ENCODE measurements at places on chromosomes 7 and 10.

DNA sequence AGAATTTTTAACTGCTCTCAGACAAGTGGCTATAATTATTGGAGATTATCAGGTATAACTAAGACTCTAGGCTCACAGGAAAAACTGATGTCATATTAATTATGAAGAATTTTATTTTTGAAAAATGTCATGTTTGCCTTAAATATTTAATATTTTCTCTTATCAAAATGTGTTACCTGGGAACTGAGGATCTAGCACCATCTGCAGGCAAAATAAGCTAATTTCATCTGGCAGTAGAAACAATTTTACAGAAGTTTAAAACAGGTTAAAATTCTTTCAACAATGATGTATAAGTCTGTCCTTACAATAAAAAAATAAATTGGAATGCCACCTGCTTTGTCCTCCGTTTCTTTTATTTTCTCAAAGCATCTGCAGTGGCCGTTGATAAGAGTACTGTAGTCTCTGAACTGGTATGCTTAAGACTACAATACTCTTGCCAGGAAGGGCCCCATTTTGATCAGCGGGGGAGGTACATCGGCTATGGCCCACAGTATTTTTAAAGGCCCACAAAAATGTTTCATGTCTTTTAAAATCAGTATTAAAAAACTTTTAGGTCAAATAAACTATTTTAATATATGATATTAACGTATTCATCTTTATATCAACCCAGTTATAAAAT lies 81.3 kb downstream of the VWDE start:
- no peak for DNase-seq

- DNase-seq, result no peak
Measured at GRCh38 chr10:104099269-104099668, 13.6 kb upstream of the COL17A1 start.

- no peak for DNase-seq
Measured at GRCh38 chr10:119274519-119275045, 67.2 kb downstream of the GRK5 start.

GRCh38 chr7:105766421-105767073 lies 109.9 kb downstream of the ATXN7L1 start:
- DNase-seq, result no peak

DNA sequence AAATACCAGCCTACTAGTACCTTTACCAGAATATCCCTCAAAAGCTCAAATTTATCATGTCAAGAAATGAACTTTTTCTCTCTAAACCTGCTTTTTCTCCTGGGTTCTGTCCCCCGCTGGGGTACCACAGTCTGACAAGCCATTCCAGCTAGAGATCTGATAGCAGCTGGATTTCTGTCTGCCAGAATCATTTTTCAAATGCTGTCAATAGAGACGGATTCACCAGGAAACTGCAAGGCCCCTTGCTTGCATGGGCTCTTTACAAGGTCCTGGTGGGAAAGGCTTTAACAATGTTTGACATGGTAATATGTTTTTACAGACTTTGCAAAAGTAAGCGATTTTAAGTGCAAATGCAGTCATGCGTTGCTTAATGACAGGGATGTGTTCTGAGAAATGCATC lies 4.9 kb upstream of the ANXA11 start:
- DNase-seq, result no peak

DNA sequence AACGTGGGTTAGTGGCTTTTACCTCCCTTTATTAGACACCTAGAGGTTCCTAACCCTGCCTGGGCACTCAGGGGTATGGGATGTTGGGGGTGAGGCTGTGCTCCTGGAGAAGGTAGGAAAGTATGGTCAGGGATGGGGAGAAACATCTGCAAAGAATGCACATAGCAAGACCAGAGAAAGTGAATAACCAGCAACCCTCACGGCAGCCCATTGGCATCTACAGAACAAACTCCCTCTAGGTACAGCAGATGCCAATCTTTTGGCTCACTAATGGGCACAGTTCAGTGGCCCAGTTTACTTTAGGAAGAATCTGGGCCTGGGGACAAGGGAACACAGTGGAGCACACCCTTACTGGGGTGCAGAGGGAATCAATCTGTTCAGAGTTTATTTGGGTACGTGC lies 143.9 kb downstream of the JAZF1 start:
- no peak for DNase-seq

DNA sequence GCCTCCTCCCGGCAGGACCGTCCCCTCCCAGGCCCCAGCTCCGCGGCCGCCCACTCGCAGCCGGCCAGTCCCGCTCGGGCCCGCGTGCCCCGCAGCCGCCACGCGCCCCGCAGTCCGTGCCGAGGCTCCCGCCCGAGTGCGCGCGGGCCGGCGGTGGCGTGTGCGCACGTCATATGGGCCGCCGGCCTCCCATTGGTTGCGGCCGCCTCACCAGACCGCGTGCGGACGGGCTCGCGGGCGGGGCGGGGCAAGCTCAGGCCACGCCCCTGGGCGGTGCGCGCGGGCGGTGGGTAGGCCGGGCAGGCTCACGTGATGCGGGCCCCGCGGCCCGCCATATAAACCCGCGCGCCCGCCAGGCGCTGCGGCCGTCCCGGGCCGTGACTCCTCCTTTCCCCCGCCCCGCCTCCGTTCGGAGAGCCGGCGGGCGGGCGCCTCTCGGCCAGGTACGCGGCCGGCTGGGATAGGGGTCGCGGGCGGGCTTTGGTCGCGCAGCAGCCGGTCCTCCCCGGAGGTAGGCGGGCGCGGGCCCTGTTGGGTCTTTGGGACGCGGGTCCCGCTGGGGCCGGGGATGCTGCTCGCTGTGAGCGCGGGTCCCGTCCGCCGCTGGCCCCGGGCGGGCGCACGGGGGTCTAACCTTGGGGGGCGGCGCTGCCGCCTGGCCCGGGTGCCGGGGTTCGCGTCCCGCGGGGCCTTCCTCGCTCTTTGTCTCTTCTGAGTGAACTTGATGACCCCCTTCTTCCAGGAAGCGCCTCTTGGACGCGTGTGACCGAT lies at the start of gene INSIG1:
TSS of gene INSIG1 (plus strand) at position 362 of the 771 bp plus-strand sequence. CDS start at position 770, 408 bp downstream.
- peak; percentile 49 for DNase-seq

Data from NCI-H524 (cell line).